Heart right ventricle (tissue), 16 donors: ENCODE measurements at places on chromosomes 6 and 20. TPM values are rescaled to one million over a fixed set of nuclear protein-coding genes. Genes with fewer than 3 reads are reported as not detected.

DNA sequence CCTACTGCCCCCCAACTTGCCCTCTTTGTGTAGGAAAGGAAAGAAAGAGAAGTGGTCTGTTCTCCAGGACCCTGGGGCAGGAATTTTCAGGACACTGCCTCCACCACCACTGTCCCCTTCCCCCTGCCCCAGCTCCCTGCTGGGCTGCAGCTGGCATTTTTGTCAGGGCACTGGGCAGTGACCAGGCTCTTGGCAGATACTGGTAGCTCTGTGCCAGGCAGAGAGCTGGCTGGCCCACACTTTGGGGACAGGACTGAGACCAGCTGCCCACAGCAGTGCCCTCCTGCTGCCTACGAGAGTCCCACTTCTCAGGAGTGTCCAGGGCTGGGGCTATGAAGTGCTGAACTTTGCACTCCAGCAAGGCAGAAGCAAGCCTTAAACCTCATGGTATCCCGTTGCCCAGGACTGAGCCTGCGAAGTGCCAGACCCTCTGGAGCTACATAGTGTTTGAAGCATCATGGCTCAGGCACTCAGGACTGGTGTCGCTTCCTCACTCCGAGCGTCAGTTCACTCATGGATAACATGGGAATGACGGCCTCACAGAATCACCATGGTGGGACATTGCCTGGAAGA, 19.3 kb downstream of the SLC13A3 start:
- H3K4me3 ChIP-seq, result no peak overlapping the region
- H3K36me3 ChIP-seq, result no peaks in the 10 kb centered on the region
- H3K27ac ChIP-seq, result no peak overlapping the region
- no peaks in the 10 kb centered on the region for H3K27me3 ChIP-seq
- H3K4me1 ChIP-seq, result no peaks in the 10 kb centered on the region

DNA sequence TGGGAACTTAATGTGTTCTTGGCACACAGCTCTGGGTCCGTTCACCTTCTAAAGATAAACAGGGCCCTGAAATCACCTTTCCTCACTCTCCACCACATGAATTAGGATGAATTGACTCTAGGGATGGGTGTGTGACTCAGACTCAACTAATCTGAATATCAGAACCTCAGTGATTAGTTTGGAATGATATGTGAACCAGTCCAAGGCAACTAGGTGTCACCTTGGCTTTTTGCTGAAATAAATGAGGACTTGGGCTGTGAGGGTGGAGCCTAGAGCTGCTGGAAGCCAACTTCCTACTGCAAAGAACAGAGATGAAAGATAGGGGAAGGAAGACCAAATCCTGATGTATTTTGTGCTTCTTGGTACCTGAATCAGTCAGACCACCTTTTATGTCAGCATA, 132.0 kb upstream of the RNF24 start:
- peaks cover 17% of the 10 kb centered on the region for H3K4me1 ChIP-seq
- no peaks in the 10 kb centered on the region for H3K27me3 ChIP-seq
- H3K27ac ChIP-seq, result no peak overlapping the region
- H3K36me3 ChIP-seq, result no peaks in the 10 kb centered on the region

PNLDC1 gene
- not detected for total RNA-seq

DNA sequence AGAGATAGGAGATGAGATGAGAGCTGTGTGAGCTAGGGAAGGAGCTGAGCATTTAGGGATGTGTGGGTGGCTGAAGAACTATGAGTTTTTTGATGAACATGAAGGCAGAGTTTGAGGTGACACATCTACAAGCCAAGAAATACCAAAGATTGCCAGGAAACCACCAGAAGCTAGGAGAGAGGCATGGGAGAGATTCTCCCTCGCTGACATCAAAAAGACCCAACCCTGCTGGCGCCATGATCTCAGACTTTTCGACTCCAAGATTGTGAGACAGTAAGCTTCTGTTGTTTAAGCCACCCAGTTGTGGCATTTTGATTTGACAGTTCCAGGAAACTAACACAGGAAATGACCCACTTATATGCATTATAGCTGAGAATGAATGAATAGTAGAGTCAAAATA, 790.9 kb downstream of the TFAP2A start:
- H3K36me3 ChIP-seq, result no peaks in the 10 kb centered on the region
- H3K4me1 ChIP-seq, result no peaks in the 10 kb centered on the region
- H3K27me3 ChIP-seq, result no peaks in the 10 kb centered on the region
- no peak overlapping the region for H3K27ac ChIP-seq

DNA sequence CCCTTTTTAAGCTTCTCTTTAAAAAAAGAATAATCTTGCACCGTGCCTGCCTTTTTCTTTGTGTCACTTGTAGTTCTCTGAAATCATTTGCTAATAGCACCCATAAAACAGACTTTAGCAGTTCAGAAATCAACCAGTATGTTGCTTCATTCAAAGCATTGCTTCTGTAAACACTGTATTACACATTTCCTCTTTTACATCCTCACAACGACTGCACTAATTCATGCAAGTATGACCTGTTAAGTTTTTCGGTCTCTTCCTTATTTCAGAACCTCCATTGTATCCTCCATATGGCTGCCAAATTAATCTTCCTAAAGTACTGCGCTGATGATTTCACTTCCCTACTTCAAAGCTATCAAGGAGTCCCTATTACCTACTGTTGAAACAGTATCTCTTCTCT, 142.9 kb upstream of the RNF217 start:
- H3K4me1 ChIP-seq, result no peaks in the 10 kb centered on the region
- H3K27me3 ChIP-seq, result no peaks in the 10 kb centered on the region
- no peak overlapping the region for H3K27ac ChIP-seq
- H3K4me3 ChIP-seq, result no peak overlapping the region

DHX16 gene
- 20.1 TPM for total RNA-seq

ETV7 gene
- not detected for total RNA-seq

SOX18 gene
- total RNA-seq, result 79.3 TPM

DNA sequence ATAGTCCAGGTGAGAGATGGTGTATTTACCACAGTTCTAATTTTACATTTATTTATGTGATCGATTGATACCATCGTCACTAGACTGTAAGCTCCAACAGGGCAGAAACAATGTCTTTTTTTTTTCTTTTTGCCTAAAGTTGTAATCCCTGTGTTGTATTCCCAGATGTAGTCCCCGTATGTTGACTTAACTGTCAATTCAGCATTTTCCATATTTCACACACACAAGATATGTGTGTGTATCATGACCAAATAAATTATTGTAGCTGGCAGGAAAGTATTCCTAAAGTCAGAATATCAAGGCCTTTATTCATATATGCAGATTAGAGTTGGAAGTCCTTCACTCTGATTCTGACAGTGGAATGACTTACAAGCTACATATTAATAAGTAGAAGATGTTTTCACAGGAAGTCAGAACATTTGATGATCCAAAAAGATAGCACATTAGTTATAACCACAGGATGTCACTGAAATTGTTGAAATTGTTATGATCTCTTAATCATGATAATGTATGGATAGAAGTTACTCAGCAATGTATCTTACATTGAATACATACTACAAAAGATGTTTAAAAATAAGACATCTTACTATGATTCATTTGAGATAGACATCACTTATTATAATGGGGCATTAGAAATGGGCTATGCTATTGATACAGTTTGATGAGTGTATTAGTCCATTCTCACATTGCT, 10.6 kb downstream of the RNF182 start:
- H3K27ac ChIP-seq, result no peak overlapping the region
- H3K4me3 ChIP-seq, result no peak overlapping the region
- peaks cover 6% of the 10 kb centered on the region for H3K27me3 ChIP-seq
- H3K36me3 ChIP-seq, result no peaks in the 10 kb centered on the region

- peak overlapping the region; percentile 81 for H3K27ac ChIP-seq
- H3K27me3 ChIP-seq, result no peaks in the 10 kb centered on the region
- no peak for DNase-seq
- H3K36me3 ChIP-seq, result no peaks in the 10 kb centered on the region
These were observed 1.2 kb upstream of the TFB1M start for GRCh38 chr6:155315516-155315871.

DNA sequence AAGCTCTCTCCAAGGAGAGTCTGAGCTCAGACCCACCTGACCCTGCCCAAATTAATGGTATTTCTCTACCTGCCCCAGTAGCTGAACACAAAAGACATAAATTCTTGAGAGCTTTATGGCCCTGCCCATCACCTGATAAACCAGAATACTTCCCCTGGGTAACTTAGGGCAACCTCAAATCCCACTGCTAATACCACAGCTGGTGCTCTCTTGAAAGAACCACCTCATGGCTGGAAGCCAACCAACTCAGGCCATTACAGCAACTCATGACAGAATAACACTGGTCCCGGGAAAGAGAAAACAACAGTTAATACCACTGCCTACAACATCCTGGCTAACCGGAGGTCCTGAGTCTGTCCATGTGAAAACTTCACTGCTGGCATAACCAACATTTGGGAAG, 328.6 kb downstream of the NKAIN2 start:
- H3K4me1 ChIP-seq, result no peaks in the 10 kb centered on the region
- H3K27me3 ChIP-seq, result no peaks in the 10 kb centered on the region
- H3K27ac ChIP-seq, result no peak overlapping the region

DNA sequence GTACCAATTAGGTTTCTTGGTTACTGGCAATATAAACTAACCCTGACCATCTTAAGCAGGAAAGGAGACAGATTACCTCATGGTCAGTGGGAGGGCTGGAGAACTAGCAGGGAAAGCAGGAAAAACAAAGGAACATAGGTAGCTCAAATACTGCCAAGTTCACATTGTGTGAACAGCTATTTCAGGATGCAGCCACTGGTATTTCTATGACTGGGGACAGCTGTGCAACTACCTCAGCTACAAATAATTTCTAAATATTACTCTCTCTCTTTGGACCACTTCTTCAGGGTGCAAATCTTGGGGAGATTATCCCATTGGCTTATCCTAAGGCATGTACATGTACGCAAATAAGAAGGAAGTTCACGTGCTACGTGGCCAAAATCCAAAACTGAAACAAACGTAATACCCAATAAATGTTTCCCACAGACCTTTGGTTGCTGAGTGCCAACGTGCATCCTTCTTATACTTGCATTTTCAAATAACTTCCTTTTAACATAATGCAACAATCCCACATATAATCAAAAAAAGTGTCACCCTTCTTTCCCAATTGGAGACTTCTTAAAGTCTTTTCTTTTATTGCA, 180.9 kb downstream of the PHF3 start:
- no peak for DNase-seq
- no peak overlapping the region for H3K4me3 ChIP-seq
- no peaks in the 10 kb centered on the region for H3K4me1 ChIP-seq
- H3K27ac ChIP-seq, result no peak overlapping the region
- H3K36me3 ChIP-seq, result no peaks in the 10 kb centered on the region
- no peaks in the 10 kb centered on the region for H3K27me3 ChIP-seq

DNA sequence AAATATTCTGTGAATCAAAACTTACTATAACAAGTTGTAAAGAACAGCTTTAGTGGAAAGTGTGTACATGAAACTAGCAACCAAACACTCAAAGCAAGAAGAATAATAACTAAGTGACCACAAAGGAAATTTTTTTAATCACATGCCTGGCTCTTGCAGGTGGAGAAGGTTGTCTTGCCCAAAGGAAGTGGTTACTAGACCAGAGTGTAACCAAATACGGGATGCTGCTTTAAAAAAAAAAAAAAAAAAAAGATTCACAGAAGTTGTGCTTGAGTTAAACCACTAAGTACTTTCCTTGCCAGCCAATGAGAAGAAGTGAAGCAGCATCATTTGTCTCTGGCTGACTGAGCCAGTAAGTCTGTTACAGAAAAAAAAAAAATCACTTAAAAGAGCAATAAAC, 19.1 kb upstream of the HLA-DQB1 start:
- no peaks in the 10 kb centered on the region for H3K36me3 ChIP-seq
- no peak for DNase-seq
- peaks cover 25% of the 10 kb centered on the region for H3K27me3 ChIP-seq
- H3K27ac ChIP-seq, result no peak overlapping the region
- no peaks in the 10 kb centered on the region for H3K4me1 ChIP-seq
- no peak overlapping the region for H3K4me3 ChIP-seq

DNA sequence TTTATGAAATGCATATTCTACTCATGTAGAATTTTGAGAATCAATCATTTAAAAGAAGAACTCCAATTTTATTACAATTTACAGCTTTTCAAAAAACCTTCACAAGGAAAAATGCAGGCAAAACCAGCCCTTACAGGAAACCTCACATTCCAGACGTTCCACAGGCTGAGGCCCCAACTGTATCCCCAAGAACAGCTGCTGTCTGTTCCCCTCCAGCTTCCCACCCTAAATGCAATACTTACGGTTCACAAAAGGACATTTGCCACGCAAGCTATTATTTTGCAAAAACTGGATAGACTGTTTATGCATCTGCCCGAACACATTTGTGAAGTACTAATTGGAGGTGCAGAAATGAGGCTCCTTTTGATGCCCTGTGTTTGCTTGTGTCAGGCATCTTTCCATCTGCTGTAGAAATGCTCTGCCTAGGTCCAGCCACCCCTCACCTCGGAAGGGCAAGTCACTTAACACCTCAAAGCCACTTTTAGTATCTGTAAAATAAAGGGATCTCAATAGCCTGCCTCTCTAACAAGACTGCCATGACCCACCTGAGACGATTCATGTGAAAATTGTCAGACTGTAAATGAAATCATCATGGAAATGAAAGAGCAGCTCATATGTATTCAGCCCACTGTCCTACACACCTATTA, 26.5 kb downstream of the PDE10A start:
- DNase-seq, result no peak
- no peak overlapping the region for H3K4me3 ChIP-seq
- H3K4me1 ChIP-seq, result peaks cover 65% of the 10 kb centered on the region
- no peaks in the 10 kb centered on the region for H3K36me3 ChIP-seq

GRCh38 chr20:1087311-1087905, 31.0 kb upstream of the PSMF1 start:
- no peaks in the 10 kb centered on the region for H3K27me3 ChIP-seq
- DNase-seq, result no peak
- no peak overlapping the region for H3K4me3 ChIP-seq
- H3K27ac ChIP-seq, result no peak overlapping the region
- H3K36me3 ChIP-seq, result no peaks in the 10 kb centered on the region

MAN1A1 gene
- total RNA-seq, result 9.7 TPM

GRCh38 chr20:44153636-44154043, 33.3 kb downstream of the JPH2 start:
- peaks cover 50% of the 10 kb centered on the region for H3K4me1 ChIP-seq
- no peak for DNase-seq
- H3K36me3 ChIP-seq, result no peaks in the 10 kb centered on the region
- no peaks in the 10 kb centered on the region for H3K27me3 ChIP-seq
- H3K4me3 ChIP-seq, result no peak overlapping the region

GRCh38 chr6:113854531-113855499, 2.3 kb upstream of the MARCKS start:
- H3K36me3 ChIP-seq, result no peaks in the 10 kb centered on the region
- peak overlapping the region; percentile 96 for H3K27ac ChIP-seq
- DNase-seq, result peak; percentile 82

- no peaks in the 10 kb centered on the region for H3K36me3 ChIP-seq
- H3K4me3 ChIP-seq, result no peak overlapping the region
- DNase-seq, result no peak
These were observed 170.2 kb upstream of the ZNF217 start for GRCh38 chr20:53763707-53764414.

SPTLC3 gene
- total RNA-seq, result 3.3 TPM

- no peaks in the 10 kb centered on the region for H3K36me3 ChIP-seq
- H3K4me3 ChIP-seq, result no peak overlapping the region
- DNase-seq, result no peak
- no peak overlapping the region for H3K27ac ChIP-seq
- no peaks in the 10 kb centered on the region for H3K27me3 ChIP-seq
These were observed 13.6 kb upstream of the TGM3 start for GRCh38 chr20:2282181-2282580.

GPSM3 gene
- 3.2 TPM for total RNA-seq

BEND6 gene
- total RNA-seq, result 0.92 TPM

SYCP2 gene
- total RNA-seq, result 0.90 TPM

- no peak overlapping the region for H3K4me3 ChIP-seq
- DNase-seq, result no peak
- peaks cover 44% of the 10 kb centered on the region for H3K27me3 ChIP-seq
- peaks cover 7% of the 10 kb centered on the region for H3K4me1 ChIP-seq
- H3K36me3 ChIP-seq, result no peaks in the 10 kb centered on the region
These were observed 9.3 kb downstream of the BNIP5 start for GRCh38 chr6:36327226-36327918.

RIPPLY2 gene
- not detected for total RNA-seq
